Memory B cell (primary cell): ENCODE measurements at places on chromosomes 13 and 19.

GRCh38 chr19:13981988-13982501 lies 24.1 kb downstream of the RFX1 start:
- DNase-seq, result no peak

GRCh38 chr13:112333756-112334543 lies 42.2 kb upstream of the SPACA7 start:
- no peak for DNase-seq

DNA sequence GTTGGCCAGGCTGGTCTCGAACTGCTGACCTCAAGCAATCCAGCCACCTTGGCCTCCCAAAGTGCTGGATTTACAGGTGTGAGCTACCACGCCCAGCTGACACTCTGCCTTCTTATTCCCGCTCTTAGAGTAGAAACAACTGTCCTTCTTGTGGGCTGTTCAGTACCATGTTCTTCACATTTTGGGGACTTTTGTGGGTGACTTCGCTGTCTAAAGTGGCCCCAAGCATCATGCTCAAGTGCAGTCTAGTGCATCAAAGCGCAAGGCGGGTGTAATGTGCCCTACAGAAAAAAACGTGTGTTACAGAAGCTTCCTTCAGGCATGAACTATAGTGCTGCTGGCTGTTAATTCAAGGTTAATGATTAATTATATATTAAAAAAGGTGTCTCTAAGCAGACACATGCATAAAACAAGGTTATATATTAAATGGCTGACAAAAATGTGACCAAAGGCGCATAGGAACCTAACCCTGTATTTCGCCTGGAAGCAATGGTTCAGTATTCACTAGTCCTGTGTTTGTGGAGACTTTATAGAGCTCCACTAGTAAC lies 38.3 kb downstream of the ABCC4 start:
- no peak for DNase-seq

DNA sequence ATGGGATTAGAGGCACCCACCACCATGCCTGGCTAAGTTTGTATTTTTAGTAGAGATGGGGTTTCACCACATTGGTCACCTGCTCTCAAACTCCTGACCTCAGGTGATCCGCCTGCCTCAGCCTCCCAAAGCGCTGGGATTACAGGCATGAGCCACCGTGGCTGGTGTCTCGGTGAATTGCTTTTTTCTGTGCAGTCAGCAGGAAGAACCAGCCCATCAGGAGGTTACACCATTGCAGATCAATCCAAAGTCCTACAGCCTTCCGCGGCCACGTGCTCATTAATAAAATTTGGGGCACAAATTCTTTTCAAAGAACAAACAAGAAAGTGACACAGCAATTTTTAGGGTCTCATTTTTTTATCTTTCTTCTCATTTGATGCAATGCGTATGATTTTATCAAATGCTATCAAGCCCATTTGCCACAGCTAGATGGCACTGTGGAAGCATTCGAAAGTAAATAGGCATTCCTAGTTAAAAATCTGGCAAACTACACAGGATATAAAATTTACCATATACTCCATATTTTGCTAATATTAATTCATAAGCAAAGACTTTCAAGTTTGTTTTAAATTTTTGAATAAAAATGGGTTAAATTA lies 54.4 kb upstream of the ZNF835 start:
- no peak for DNase-seq

GRCh38 chr19:2227415-2228156 lies 8.5 kb downstream of the PLEKHJ1 start:
- DNase-seq, result peak; percentile 65

- no peak for DNase-seq
These were observed at the start of gene DIRAS1 for GRCh38 chr19:2720777-2721569. Gene DIRAS1, minus strand, starts transcription at chr19:2721372. Its CDS starts 3,566 bp downstream, at chr19:2717806.

- DNase-seq, result peak; percentile 38
These were observed 7.7 kb upstream of the CSNK1G2 start for GRCh38 chr19:1933244-1933643.

- no peak for DNase-seq
These were observed 8.0 kb downstream of the HCN2 start for GRCh38 chr19:597406-598315.

- no peak for DNase-seq
These were observed 132 bp downstream of the SHD start for GRCh38 chr19:4279267-4279529.

- peak; percentile 34 for DNase-seq
These were observed at the start of gene UNC13A for GRCh38 chr19:17687857-17688784. Gene UNC13A, minus strand, starts transcription at chr19:17688354. Its CDS starts 155 bp downstream, at chr19:17688199.

GRCh38 chr19:14434543-14435319 lies 1.6 kb downstream of the PKN1 start:
- DNase-seq, result no peak

GRCh38 chr19:49911381-49912145 lies 14.9 kb upstream of the IL4I1 start:
- DNase-seq, result no peak

DNA sequence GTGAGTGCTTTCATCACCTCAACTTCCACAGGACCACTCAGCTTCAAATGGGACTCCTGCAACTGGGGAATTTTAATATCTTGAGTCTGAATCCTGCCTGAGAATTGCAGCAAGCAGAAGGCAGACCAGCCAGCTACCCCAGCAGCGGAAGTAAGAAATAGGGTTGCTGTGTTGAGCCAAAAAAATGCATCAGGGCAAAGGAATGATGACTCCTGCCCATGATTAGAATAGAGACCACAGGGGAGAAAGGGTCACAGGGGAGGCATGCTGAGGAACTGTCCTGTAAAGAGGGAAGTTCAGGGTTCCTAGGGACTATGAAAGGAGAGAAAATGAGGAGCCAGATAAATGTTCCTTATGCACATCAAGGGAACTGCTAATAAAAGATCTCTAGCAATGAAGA lies 370.2 kb downstream of the KCTD12 start:
- DNase-seq, result no peak

DNA sequence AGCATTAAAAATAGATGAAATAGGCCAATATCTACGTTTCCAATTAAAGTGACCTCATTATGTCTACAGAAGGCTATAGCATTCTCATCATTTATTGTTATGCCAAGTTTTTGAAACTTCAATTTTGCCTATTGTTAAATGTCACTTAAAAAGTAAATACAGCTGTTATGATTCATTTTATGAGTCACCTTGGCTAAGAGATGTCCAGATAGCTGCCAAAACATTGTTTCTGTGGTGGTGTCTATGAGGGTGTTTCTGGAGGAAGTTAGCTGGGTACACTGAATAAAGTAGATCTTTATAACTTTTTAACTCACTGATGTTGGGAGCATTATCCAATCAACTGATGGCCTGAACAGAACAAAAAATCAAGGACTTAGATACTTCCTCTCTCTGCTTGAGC lies 1209.7 kb upstream of the PCDH9 start:
- no peak for DNase-seq

- DNase-seq, result no peak
These were observed 22.2 kb downstream of the SPATA13 start for GRCh38 chr13:24182703-24183081.

DNA sequence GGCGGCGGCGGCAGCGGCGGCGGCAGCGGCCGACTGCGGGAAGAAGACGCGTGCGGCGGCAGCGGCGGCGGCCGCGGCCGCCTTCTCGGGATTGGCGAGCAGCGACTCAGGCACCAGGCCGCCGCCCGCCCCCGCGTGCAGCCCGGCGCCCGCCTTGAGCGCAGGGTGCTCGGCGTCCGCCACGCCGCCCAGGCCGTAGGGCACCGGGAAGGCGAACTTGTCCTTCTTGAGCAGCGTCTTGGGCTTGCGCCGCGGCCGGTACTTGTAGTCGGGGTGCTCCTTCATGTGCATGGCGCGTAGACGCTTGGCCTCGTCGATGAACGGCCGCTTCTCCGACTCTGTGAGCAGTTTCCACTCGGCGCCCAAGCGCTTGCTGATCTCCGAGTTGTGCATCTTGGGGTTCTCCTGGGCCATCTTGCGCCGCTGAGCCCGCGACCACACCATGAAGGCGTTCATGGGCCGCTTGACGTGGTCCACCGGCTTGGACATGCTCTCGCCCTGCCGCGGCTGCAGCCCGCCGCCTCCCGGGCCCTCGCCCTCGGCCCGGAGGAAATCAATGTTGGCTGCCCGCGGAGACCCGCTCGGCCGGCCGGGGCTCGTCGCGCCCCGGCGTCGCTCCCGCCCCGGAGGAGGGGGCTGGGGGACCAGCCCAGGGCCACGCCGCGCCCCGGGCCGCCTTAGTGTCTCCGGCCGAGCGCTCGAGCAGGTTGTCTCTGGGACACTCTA lies 621 bp downstream of the SOX21 start:
- DNase-seq, result no peak

DNA sequence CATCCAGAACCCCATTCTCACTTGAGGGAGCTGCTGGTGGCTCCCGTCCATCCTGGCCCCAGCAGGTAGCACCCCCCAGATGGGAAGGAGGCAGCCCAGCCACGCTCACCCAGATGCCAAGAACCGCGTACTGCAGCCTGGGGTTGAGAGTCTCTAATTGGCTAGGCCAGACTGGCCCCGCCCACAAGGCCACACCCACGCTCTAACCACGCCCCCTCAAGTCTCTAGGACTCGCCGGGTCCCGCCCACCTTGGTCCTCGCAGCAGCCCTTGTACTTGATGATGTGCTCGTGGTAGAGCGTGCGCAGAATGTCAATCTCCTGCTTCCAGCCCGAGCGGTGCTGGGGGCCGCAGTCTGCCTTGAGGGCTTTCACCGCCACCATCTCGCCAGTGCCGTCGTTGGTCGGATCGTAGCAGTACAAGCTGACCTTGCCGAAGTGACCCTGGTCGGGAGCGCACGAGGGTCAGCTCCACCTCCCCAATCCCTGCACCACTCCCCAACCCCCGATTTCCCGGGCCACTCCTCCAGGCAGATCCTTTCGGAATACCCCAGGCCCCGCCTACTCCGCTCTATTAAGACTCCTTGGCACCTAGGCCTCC lies 14.5 kb upstream of the ICAM3 start:
- no peak for DNase-seq

DNA sequence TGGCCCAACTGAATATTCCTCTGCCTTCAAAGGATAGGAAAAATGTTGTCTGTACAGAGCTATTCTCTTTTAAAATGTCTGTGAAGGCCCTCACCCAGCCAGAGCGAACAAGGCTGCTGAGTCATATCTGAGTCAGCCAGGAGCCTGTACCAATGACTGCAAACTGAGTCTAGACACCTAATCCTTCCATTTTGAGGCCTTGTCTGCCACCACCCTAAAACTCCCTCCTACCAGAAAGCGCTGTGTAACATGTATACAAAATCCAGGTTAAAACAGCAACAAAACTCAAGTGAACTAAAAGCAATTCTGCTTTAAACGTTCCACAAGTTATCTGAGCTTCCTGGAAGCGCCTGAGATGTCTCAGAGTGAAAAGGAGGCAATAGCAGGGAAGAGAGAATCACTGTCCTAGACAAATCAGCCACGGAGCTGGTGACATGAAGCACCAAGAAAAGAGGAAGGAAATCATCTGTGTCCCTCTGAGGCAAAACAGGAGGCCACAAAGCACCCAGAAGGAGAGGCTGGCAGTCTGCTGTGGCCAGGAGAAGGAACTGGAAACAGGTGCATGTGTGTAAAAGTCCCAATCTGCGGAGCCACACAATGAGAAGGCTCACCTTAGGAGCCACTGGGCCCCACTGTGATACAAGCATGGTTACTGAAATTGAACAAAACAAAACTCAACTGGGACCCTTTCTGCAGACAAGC lies 10.2 kb downstream of the DHRS12 start:
- DNase-seq, result peak; percentile 41

GRCh38 chr13:100860866-100861265 lies 186.3 kb upstream of the TMTC4 start:
- no peak for DNase-seq

GRCh38 chr13:108274718-108275117 lies 5.2 kb downstream of the TNFSF13B start:
- DNase-seq, result no peak

GRCh38 chr13:113989585-113990300 lies 15.9 kb upstream of the C13orf46 start:
- no peak for DNase-seq

GRCh38 chr19:56097306-56097705 lies 23.8 kb downstream of the ZNF787 start:
- no peak for DNase-seq

DNA sequence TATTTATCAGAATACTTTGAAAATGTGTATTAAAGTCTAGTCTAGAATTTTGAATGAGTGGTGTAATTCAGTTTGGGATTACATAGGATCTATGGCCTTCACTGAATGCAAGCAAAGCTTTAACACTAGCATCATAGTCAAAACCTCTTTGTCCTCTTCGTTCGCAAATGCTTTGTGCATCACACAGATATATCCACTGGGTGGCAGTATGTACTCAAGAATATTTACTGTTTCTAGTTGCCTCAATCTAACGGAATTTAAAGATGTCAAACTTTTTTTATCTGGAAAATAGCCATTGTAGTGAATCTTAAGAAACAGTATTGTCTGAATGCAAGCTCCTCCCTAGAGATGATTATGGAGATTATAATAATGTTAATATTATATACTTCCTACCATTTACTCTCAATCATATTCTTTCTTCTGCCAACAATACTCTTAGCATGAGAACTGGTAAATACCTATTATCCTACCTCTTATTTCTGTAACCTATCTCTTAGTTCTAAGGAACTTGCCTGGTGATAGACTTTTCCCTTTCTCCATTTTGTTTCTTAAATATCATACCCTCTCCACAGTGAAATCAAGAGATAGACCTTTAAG lies 25.8 kb downstream of the LACC1 start:
- peak; percentile 60 for DNase-seq

- no peak for DNase-seq
These were observed 110.2 kb upstream of the GJB6 start for GRCh38 chr13:20342311-20342710.

DNA sequence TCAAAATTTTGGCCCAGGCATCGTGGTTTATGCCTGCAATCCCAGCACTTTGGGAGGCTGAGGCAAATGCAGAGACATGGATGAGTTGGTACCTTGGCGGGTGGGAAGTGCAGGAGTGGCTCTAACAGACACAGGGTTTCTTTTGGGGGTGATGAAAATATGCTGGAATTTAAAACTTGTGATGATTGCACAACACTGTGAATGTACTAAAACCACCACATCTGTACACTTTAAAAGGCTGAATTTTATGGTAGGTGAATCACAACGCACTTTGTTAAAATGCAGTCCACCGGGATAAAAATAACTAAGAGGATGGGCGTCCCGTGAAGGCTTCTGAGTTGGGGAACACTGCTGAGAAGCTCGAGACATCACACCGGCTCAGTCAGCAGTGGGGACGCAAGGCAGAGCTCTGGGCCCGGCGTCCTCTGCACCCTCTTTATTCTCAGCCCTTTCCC lies 47.1 kb downstream of the MLLT1 start:
- no peak for DNase-seq

DNA sequence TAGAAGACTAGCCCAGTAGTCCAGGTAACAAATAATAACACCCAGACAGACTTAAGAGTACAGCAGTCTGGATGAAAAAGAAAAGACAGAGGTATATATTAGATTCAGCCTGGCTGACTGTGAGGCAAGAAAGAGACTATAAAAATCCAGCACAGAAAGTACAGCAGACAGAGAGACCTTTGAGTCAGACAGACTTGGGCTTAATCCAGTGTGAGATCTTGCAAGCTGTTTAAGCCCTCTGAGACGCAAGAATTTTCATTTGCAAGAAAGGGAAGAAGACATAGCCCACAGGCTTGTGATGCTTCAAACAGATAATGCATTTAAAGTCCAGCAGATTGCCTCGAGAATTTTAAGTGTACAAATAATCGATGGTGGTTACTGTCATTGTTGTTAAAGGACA lies 471.4 kb downstream of the LIG4 start:
- no peak for DNase-seq
